Foreskin keratinocyte (primary cell): ENCODE measurements at places on chromosomes 13 and 19. TPM values are rescaled to one million over a fixed set of nuclear protein-coding genes. Genes with fewer than 3 reads are reported as not detected.

GRCh38 chr13:51502153-51502651 is 49.4 kb upstream of the INTS6 start:
- DNase-seq = no peak

DNA sequence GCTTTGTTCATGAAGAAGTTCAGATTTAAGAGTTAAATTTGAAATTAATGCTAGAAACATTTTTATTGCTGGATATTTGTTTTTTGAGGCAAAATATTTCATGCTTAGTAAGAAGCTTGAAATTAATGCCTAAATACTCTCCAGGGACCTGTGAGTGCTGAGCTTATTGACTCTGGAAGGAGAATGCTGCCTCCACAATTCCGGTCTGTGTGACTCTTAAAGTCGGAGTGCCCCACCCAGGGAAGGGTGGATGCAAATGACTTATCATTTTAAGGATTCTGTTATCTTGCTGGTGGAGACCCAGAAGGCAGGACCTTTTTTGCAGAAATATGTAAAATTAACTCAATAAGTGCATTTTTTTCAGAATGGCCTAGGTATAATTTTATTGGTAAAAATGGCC is 143.8 kb upstream of the RXFP2 start:
- DNase-seq = no peak

GRCh38 chr19:30109565-30109964 is 167.5 kb downstream of the URI1 start:
- no peak for DNase-seq

DNA sequence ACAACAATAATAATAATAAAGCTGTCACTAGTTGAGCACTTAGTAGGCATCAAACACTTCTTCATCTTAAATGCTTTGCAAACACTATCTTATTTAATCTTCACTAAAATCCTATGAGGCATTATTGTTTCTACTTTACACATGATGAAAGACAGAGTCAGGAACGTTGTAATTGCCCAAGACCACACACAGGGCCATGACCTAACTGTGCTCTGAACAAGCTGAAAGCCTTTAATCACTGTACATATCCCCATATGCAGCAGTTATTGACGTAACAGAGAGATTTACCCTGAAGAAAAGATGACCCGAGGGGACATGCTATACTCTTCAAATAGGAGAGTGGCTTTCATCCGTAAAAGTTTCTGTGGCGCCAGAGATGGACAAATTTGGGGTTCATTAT is 53.0 kb downstream of the SACS start:
- DNase-seq = no peak

GRCh38 chr13:26680572-26680971 is 80.0 kb downstream of the GPR12 start:
- no peak for DNase-seq

ALDH16A1 gene
- 26.5 and 36.7 TPM in 2 replicates for polyA plus RNA-seq

GRCh38 chr13:111528513-111528912 is 208.1 kb downstream of the TEX29 start:
- DNase-seq = no peak

GRCh38 chr13:103598671-103599070 is 532.5 kb upstream of the SLC10A2 start:
- no peak for DNase-seq
